ENCODE measurements at places on chromosomes 7 and 10. TPM values are rescaled to one million over a fixed set of nuclear protein-coding genes. Genes with fewer than 3 reads are reported as not detected.

CRPPA gene
- 0.99 TPM for polyA plus RNA-seq

MEOX2 gene
- polyA plus RNA-seq, result 5.6 TPM

MBL2 gene
- polyA plus RNA-seq, result 0.05 TPM

DNA sequence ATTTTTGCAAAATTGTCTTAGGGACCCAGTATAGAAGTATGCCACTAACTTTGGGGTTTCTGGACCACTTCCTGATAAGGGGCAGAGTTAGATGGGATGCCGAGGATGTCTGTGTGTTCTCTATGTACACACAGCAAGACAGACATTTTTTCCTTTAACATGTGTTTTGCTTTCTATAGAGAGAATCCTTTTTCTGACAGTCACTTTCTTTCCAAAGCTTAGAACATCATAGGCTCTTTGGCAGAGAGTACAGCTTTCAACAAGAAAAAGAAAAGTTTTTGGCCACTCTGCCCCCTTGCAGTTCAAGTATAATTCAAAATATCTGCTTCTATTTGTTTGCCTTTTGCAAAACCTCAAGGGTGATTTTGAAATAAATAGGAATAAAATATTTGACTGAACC, 44.1 kb downstream of the PAPSS2 start:
- no peak for DNase-seq

- DNase-seq, result no peak
These were observed 134.2 kb downstream of the CHN2 start for GRCh38 chr7:29328811-29329210.

GRCh38 chr10:22874189-22874854, 53.5 kb upstream of the ARMC3 start:
- no peak for DNase-seq

DNA sequence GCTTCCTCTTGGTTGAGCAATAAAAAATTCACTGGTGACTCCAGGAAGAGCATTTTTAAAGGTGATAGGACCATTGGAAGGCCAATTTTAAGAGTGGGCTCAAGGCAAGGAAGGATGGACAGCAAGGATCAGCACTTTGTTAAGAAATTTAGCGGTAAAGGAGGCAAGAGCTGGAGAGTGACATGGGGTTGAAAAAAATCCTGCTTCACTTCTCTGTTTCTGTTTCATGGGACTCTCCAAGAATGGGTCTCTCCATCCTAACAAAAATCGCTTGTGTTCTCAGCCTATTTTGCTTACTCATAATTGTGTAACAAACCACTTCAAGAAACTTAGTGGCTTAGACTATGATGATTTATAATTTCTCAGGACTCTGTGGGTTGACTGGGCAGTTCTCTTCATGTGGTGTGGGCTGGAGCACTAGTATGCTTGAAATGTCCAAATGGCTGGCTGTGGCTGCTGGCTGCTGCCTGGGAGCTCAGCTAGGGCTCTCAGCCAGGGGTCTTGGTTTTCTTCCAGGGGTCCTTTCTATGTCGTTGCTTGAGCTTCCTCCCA, 59.8 kb upstream of the ZNRF2 start:
- DNase-seq, result no peak
